ENCODE measurements at places on chromosomes 2 and 18. TPM values are rescaled to one million over a fixed set of nuclear protein-coding genes. Genes with fewer than 3 reads are reported as not detected.

The SYT4 gene
- not detected for polyA plus RNA-seq

DNA sequence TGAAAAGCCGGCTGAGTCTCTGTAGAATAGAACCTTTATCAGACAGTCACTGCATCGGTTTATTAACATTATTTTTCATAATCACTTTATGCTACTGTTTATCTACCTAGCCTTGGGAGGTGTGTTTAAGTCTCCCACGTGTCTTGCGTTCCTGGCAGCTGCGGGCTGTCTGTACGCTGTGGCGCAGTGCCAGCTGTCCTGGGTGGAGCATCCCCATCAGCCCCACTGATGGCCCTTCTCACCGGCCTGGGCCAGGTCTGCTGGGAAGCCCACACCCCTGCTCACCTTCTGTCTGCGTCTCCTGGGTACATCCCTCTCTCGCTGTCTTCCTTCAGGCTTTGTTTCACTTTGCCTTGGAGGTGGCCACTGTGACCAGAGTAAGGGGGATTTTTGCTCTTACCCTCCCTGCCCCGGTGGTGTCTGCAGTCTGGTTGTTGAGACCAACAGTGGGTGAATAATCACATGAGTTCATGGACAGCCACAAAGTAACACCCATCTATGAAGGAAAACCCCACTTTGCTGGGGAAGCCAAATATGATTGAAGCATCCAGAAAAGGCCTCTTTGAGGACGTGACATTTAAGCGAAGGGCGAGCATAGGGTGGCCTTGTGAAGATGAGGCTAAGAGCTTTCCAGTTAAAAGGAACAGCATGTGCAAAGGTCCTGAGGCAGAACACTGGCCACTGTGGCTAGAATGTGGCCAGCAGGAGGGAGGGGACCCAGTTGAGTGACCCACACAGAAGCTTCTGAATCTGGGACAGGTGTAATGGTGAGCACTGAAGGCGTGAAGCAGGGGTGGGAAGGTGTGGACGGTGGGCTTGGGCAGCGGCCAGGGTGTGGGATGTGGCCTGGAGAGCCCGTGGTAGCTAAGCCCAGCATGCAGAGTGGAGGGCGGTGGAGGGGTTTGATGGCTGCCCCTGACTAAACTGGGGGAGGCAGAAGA, 41.7 kb downstream of the RAMP1 start:
- H3K27me3 ChIP-seq: no peaks in the 10 kb centered on the region
- H3K27ac ChIP-seq: peak overlapping the region; percentile 98
- H3K36me3 ChIP-seq: no peaks in the 10 kb centered on the region

The COLEC11 gene
- polyA plus RNA-seq: 1.0 TPM

DNA sequence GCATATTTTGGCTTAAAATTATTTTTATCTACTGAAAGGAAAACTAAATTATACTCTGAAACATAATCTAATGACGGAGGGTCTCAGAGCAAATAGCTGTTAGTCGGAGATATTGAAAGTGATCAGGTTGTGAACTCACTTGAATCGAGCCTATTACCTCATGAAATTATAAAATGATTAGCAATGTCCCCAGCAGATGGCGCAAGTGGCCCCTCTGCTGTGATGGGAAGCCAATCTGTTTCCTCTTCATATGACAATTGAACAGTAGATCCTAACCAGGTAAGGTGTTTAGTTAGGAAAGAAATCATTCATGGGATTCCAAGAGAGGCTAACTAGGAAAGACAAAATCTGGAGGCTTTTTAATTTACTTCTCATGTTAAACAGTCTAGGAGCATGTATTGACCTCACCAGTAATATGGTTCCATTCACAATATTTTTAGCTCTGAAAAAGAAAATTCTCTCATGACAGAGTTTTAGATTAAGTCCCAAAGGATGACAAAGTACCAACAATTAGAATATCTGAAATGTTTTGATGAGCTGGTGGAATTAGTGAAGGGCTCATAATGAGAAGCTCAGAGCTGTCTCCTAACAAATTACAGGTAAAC, 29.9 kb upstream of the MPPE1 start:
- no peaks in the 10 kb centered on the region for H3K27me3 ChIP-seq
- DNase-seq: peak; percentile 74
- H3K27ac ChIP-seq: no peak overlapping the region
- H3K4me3 ChIP-seq: no peak overlapping the region
- H3K36me3 ChIP-seq: no peaks in the 10 kb centered on the region

DNA sequence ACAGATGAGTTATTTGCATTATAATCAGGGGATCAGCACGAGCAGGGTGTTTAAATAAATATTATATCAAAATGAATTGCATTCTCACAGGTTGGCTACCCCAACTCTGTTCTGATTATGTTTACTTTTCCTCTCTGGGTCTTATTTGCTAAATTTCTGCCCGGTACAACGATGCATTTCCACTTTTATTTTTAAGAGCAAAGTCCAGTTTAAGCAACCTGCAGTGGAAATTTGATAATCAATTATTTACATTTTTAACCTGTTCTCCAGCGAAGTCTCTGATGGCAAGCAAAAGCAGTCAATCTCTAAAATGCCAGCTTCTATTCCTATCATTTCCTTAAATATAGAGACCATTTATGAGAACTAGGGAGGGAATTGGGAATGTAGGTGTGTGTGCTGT, 966.6 kb upstream of the SOX11 start:
- DNase-seq: no peak
- no peak overlapping the region for H3K27ac ChIP-seq
- no peak overlapping the region for H3K4me3 ChIP-seq
- no peaks in the 10 kb centered on the region for H3K27me3 ChIP-seq
- H3K4me1 ChIP-seq: no peaks in the 10 kb centered on the region
- H3K36me3 ChIP-seq: no peaks in the 10 kb centered on the region

The HMSD gene
- not detected for polyA plus RNA-seq

GRCh38 chr18:49178321-49178720, 227.6 kb upstream of the SMAD7 start:
- H3K27me3 ChIP-seq: no peaks in the 10 kb centered on the region
- H3K36me3 ChIP-seq: no peaks in the 10 kb centered on the region
- no peak for DNase-seq
- H3K4me1 ChIP-seq: no peaks in the 10 kb centered on the region

The TFPI gene
- polyA plus RNA-seq: 15.0 TPM

- no peaks in the 10 kb centered on the region for H3K4me1 ChIP-seq
- H3K27me3 ChIP-seq: no peaks in the 10 kb centered on the region
- DNase-seq: no peak
- no peak overlapping the region for H3K27ac ChIP-seq
- H3K4me3 ChIP-seq: no peak overlapping the region
- H3K36me3 ChIP-seq: no peaks in the 10 kb centered on the region
These were observed 852.8 kb upstream of the ACVR2A start for GRCh38 chr2:146992057-146992456.
